ENCODE measurements at places on chromosomes 3 and 15.

DNA sequence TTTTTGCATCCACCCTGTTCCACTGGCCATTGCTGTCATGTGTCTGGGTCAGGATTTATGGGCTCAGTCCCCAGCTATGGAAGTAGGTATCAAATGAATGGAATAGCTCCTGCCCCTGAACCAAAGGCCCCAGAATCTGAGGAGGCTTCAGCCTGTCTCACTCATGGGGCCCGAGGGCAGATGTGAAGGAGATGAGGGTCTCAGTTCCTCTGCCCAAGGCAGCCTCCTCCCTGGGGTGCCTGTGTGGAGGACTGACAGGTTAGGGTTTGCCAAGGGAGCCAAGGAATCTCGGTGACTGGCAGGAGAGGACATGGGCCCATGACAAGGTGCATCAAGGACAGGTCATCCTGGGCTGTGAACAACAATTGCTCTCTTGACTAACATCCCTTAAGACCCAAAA, 70.4 kb downstream of the CPN2 start:
- DNase-seq: no peak

GRCh38 chr3:124653797-124654469, 76.3 kb upstream of the UMPS start:
- no peak for DNase-seq

GRCh38 chr15:32675466-32675865, 34.0 kb downstream of the SCG5 start:
- DNase-seq: no peak

- DNase-seq: no peak
Observed at GRCh38 chr15:88586401-88587162, 34.6 kb upstream of the AEN start.

- DNase-seq: no peak
Observed at GRCh38 chr15:39381517-39381916, 199.4 kb upstream of the THBS1 start.

GRCh38 chr15:43270676-43271306, 4.1 kb upstream of the TGM5 start:
- no peak for DNase-seq

DNA sequence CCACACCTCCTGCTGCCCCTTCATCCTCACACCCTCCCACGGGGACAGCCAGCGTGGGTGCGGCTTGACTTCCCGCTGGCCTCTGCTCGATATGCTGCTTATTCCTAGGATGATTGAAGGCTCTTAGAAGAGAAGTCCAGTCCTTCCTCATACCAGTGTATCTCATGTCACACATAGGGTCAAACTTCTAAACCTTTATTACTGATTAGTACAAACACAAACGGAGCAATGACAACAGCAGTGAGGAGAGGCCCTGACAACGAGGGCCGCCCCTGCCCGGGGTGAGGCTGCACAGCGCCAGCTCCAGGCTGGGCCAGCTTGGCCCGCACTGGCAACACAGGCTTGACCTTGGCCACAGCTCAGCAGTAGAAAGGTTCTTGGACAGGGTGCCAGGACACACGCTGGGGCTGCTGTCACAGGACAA, 3.7 kb downstream of the CIB1 start:
- DNase-seq: no peak

DNA sequence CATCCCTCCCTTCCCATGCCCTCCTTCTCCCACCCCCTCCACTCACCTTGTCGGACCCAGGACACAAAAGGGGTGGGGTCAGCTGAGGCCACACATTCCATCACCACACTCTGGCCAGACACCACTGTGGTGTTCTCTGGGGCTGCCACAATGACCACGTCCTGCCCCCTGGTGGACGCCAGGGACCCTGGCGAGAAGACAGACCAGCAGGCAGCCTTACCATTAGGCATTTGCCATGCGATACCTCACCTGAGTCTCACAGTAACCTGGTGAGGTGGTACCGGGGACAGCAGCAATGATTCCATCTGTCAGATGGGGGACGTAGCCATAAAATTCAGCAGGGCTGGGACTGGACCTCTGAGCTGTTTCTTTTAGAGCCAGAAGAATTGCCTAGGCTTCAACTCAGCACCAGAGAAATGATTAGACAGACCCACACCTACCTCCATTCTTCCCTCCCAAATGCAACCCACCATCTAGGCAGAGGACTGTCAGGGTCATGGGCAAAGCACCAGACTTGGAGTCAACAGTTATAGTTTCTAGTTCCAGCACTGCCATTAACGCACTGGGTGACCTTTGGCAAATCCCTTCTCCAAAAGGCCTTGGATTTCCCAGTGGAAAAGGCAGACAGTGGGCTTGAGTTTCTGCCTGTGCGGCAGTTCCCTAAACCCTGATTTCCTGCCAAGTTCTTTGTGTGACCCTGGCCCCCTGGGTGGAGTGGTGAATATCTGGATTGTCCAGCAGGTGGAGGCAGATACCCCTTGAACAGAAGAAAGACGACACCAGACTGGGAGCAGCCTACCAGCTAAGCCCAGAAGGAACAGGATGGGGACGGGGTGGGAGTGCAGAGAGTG, 21.8 kb downstream of the IGDCC4 start:
- no peak for DNase-seq

- no peak for DNase-seq
Observed at GRCh38 chr3:98027085-98027446, 8.0 kb downstream of the GABRR3 start.

GRCh38 chr15:35130245-35130644, 45.1 kb upstream of the NANOGP8 start:
- no peak for DNase-seq

DNA sequence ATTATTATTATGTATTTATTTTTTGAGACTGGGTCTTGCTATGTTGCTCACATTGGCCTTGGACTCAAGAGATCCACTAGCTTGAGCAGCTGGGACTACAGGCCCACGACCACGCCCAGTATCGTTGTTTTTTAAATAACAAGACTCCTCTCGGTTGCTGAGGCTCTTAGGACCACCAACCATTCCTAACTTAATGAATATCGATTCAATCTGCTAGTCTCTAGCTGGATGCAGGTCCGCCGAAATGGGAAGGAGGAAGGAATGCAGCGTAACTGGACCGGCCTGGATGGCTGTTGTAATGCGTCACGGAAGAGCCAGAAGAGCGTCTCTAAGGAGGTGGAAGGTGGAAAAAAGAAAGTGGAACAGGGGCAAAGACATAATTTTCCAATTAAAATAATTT, 1.7 kb downstream of the ANXA2 start:
- DNase-seq: no peak

DNA sequence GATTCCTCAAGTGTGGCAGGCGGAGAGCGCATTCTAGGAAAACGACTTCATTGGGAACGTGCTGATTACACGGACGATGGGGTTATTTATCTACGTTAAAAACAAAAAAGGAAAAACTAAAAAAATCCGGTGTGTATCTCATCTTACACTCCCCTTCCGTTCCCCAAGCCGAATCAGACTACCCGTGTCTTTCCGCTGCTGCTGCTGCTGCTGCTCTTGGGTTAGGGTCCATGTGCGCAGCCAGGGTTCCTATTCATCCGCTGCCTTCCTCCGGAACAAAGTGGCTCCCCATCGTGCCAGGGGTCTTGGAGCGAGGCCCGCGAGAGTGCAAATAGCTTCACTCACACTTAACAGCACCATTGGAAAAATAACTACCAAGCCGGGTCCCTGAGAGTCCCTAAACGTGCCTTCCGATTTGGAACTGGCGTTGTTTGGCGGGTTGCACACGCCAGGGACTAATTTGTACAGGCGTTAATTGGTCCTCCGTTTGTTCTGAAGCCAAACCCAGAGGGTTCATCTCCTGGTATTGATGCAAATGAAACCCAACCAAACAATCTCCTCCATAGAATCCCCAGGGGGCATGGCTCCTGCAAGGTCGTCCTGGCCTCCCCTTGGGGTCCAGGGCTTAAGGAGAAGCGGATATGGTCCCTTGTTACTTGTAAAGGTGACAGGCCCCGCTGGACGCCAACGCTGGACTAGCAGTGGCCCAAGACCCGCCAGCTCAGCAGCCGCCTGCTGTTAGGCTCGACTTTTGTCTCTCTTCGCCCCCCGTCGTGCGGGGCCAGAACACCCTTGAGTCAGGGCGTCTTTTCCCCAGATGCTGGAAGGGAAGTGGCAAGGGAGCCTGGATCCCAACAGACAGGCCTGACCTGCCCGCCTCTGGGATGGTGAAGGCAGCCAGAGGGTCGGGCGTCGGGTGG, 11.0 kb upstream of the ONECUT1 start:
- no peak for DNase-seq

DNA sequence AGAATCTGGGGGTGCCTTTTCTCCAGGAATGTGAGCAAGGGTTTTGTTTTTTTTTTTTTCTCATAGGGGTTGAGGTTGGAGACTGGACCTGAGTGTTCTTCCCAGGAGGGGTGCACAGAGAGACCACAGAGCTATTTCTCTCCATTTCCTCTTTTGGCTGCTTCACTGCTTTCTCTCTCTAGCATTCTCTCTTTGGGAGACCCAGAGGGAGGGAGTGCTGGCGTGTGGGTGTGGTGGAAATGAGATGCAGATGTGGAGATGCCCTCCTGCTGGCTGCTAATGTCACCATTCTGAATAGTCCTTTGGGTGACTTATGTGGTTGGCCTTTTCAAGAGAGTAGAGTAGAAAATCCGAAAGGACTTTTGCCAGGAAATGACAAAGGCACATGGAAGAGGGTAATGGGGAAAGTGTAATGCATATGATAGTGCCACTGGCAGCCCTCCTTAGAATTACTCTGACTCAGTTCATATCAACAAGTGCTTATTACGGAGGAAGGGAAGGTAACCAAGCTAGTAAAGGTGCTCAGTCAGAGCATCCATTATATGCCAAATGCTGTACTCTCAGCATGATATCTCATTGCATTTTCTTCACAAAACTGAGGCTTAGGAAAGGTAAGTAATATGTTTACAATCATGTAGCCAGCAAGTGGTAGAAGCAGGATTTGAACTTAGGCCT, 1.9 kb downstream of the SYN2 start:
- no peak for DNase-seq

DNA sequence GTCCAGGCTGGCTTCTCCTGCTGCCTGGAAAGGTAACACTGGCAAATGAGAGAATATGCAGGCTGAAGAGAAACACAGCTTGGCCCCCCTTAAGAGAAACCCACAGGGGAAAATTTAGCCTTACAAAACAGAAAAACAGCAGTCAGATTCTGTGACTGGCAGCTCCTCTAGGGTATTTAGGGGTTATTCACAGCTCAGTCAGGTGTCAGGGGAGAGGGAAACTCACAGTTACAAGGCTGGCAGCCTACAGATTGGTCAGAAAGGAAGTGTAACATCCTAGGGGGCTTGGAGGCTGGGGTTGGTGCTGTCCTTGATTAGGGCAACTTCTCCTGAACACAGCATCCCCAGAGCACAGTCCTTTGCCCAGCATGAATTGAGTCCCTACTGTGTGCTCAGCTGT, 81.4 kb downstream of the SEMA5B start:
- no peak for DNase-seq

- no peak for DNase-seq
Observed at GRCh38 chr3:65607101-65607500, 431.6 kb downstream of the MAGI1 start.

DNA sequence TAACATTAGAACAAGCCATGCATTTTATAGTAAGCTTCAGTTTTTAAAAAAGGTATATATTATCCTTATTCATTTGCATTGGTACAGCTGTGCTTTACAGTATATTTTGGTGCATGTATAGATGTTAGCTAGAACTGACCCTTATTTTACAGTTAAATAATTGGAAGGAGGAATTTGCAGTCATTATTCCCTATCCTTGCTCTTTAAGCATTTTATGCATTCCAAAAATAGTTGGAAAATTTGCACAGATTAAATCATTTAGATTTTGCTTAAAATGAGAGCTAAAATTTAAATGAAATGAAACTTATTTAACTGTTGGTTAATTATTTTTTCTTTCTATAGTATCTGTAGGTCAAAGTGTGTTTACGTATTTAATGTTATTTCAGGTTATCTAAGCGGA, 667.1 kb downstream of the NAALADL2 start:
- DNase-seq: no peak

- no peak for DNase-seq
Observed at GRCh38 chr15:64459066-64459781, 1.2 kb upstream of the ZNF609 start.

- no peak for DNase-seq
Observed at GRCh38 chr3:82048711-82049110, 287.3 kb upstream of the GBE1 start.

- no peak for DNase-seq
Observed at GRCh38 chr3:2978977-2979732, 131.0 kb downstream of the IL5RA start.

GRCh38 chr15:35693886-35694285, 147.9 kb upstream of the DPH6 start:
- DNase-seq: no peak

DNA sequence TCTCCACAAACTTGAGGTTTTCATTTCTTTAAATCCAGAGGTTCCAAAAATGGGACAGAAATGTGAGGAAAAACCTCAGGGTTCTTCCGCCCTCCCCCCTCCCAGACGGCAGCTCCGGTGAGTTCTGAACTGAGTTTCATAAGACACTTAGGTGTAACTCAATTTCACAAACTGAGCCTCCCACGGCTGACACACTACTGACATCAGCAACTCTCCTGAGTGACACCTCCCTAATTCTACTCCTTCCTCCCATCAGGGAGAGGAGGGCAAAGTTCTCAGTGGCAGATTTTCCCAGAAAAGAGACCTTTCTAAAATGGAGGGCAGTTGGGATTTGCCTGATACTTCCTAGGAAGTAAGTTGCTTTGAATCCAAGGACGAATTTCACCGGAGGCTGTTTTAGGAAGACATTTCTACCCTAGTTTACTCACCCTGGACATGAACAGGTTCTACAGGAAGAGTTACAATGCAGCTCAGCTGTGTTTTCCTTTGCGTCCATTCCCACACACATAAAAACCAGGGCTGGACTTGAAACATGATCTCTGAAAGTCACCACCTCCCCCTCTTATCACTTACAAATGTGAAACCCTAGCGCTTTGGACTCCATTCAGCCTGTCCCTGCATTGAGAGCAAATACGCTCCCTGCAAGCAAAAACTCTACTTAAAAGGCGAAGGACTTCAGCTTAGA, 78.1 kb upstream of the LMOD3 start:
- DNase-seq: no peak

DNA sequence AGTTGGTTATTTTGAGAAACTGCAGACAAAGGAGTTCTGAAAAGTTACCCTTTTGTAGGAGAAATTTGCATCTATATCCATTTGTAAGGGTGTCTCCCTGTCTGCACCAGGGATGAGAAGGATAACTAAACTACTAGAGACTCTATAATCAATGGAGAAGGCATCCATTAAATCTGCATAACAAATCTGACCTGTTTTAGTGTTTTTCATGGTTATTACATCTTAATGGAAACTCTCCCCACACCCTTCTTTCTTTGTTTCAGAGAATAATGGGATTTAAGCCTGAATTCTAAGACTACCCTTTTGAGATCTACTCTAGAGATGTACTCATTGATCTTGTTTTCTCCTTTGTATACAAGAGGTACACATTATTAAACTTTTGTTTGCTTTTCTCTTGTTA, 82.0 kb upstream of the DAZL start:
- no peak for DNase-seq

DNA sequence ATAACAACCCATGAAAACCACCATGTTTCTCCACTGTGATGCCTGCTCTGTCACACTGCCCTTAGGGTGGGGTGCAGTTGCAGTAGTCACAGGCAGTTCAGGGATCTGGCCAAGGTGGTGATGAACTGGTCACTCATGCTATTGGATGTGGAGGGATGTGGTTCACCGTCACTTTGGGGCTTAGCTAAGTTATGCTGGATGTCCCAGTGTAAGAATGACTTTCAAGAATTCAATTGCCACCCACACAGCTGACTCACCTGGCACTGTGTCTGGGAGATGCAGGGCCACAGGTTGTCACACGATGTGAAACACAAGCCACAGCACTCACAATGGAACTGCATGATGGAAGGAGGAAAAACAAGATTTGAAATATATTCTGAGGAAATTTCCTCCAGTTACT, 146.1 kb upstream of the CTNNB1 start:
- DNase-seq: no peak

- DNase-seq: no peak
Observed at GRCh38 chr3:31105438-31106077, 211.1 kb upstream of the GADL1 start.
